ENCODE measurements at places on chromosomes 3 and 15.

DNA sequence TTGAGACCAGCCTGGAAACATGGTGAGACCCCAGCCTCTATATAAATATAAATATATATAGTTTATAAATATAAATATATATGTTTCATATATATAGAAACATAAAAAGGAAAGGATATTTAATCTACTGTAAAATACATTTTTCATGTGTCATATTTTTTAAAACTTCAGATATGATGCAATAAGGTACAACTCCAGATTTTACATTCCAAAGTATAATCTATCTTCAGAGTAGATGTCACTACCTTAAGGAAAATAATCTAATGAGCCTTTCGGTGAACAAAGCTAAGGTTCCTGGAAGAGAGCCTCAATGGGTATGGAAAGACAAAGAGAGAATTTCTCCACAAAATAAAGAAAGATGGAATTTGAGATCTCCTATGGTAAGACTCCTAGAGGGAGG lies 16.9 kb downstream of the EFHB start:
- no peak for DNase-seq

- no peak for DNase-seq
Observed at GRCh38 chr3:183370391-183370790, 58.0 kb downstream of the MCF2L2 start.

GRCh38 chr3:58833491-58833890 lies 166.9 kb upstream of the FAM3D start:
- no peak for DNase-seq

GRCh38 chr15:65254356-65254755 lies 32.3 kb downstream of the PARP16 start:
- no peak for DNase-seq

DNA sequence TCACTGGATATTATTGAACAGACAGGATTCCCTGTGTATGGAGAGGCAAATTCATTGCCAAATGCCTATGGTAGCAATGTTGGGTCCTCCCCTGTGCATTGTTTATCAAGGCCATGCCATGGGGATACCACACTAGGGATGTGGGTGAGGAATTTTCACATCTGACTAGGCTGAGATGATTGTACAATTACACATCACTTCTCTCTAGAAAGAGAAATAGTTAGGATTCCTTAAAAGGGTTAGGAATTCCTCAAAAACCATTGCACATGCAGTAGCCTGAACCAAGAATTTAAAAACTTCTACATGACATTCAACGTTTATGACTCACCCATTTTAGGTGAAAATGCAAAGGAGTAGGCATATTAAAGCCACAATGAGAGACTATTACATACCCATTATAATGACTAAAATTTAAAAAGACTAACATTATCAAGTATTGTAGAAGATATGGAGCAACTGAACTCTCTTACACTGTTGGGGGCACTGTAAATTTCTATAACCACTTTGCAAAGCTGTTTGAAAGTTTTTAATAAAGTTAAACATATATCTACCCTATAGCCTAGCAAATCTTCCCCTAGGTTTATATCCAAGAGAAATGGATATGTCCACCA lies 175.9 kb downstream of the THRB start:
- DNase-seq, result peak; percentile 83

- DNase-seq, result no peak
Observed at GRCh38 chr3:12991861-12992281, 81.4 kb downstream of the IQSEC1 start.

- DNase-seq, result no peak
Observed at GRCh38 chr3:96182756-96183155, 631.6 kb upstream of the EPHA6 start.

GRCh38 chr15:31296219-31296645 lies 30.4 kb upstream of the KLF13 start:
- no peak for DNase-seq

GRCh38 chr3:188584162-188584529 lies 430.2 kb downstream of the LPP start:
- DNase-seq, result no peak

GRCh38 chr3:149388001-149388440 lies 10.6 kb upstream of the TM4SF1 start:
- DNase-seq, result no peak

DNA sequence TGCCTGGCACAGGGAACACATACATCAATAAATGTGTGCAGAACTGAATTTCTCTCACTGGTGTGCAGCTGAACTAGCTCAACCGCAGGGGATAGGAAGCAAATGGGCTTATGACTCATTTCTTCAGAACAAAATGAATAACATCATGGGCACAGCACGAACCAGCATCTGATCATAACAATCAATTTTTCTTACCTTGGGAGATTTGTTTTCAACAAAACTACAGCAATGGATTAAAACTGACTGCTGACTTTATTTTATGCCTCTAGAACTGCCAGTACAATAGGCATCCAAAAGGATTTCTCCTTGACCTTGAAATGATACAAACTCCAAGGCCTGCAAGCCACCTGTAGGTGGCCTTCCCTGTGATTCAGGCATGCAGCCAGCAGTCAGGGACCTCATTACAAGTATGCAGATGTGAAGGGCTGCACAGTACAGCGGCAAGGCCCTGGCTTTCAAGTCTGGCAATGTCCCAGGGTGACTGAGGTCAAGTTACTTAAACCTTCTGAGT lies 26.1 kb downstream of the TAMM41 start:
- DNase-seq, result no peak

- no peak for DNase-seq
Observed at GRCh38 chr15:35281515-35281914, 196.4 kb upstream of the NANOGP8 start.

- DNase-seq, result no peak
Observed at GRCh38 chr3:10600726-10601125, 95.3 kb upstream of the ATP2B2 start.

DNA sequence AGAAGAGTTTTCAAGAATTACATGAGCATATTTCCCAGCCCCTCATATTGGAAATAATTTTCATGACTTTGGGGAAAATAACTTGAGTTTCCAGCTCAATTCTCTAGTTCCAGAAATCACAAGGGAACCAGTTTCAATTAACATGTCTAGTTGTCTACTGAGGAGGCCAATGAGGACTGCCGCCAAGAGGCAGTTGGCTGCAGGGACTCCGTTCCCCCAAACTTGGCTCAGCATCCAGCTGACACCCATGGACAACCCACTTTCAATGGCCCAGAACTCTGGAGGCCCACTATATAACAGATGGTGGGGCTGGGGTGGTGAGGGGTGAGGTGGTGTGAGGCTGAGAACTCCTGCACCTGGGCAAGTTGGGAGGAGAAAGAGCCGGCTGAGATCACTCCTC lies 86.5 kb upstream of the TNFAIP8L3 start:
- no peak for DNase-seq

DNA sequence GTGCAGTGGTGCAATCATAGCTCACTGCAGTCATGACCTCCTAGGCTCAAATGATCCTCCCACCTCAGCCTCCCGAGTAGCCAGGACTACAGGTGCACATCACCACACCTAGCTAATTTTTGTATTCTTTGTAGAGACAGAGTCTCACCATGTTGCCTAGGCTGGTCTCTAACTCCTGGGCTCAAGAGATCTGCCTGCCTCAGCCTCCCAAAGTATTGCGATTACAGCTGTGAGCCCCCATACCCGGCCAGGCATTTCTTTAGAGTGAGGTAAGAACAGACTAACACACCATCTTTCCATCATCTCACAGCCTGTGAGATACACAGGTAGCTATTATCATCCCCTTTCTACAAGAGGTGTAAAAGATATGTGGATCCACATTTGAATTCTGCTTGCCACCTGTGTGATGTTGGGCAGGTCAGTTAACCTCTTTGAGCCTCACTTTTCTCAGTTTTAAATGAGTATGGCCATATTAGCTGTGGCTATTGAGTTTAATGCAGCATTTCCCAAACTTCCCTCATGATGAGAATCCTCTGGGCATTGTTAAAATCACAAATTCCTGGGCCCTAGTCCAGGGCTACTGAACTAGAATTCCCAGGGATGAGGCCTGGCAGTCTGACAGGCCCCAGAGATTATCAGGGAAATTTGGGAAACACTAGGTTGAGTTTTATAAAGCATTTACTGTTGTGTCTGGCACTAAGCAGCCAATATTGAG lies 46.0 kb downstream of the ANP32A start:
- no peak for DNase-seq

- DNase-seq, result no peak
Observed at GRCh38 chr3:114527036-114527644, 233.3 kb downstream of the TIGIT start.

GRCh38 chr3:124274051-124274450 lies 282.1 kb upstream of the ROPN1 start:
- no peak for DNase-seq

DNA sequence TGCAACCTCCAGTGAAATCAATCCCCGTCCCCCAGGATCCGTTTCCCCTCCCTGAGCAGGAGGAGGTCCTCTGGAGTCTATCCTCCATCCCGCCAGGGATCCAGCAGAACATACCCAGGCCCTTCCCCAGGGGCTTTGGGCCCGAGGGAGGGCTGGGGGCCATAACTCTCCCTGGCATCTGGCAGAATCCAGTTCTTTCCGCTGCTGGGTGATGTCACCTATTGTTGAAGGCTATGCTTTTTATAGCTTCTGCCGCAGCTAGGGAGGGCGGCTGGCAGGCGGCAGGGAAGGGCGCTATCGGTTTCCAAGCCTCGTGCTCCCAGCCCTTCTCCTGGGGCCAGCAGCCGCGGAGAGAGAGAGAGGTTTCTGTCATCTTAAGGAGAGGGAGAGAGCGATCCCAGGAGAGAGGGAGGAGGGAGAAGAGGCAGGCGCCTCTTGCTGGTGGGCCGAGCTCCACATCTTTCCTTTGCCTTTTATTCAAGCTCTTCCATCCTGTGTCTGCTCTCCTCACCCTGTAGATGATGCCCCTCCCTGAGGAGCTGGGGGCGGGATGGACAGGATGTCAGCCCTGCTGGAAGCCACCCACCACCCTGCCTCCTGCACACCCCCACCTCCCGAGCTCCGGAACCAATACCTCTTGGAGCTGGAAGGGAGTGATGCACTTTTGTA lies 120.1 kb downstream of the ANP32A start:
- no peak for DNase-seq

DNA sequence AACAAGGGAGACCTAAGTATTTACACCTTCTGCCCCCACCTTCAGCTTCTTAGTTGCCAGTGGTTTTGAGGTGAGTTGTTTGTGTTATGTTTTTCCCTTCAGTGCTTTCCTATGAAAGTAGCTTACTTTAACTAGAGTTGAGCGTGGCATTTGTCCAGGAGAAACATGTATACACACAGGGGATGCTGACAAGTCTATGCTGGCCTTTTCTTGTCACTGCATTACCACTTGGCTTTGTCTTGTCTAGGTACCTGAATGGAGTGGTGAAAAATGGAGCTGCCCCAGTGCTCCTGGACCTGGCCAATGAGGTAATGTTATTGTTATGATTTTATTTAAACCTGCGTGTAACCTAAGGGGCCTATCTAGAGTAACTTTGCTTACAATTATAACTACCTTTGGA lies 74.4 kb downstream of the CDIN1 start:
- DNase-seq, result no peak

DNA sequence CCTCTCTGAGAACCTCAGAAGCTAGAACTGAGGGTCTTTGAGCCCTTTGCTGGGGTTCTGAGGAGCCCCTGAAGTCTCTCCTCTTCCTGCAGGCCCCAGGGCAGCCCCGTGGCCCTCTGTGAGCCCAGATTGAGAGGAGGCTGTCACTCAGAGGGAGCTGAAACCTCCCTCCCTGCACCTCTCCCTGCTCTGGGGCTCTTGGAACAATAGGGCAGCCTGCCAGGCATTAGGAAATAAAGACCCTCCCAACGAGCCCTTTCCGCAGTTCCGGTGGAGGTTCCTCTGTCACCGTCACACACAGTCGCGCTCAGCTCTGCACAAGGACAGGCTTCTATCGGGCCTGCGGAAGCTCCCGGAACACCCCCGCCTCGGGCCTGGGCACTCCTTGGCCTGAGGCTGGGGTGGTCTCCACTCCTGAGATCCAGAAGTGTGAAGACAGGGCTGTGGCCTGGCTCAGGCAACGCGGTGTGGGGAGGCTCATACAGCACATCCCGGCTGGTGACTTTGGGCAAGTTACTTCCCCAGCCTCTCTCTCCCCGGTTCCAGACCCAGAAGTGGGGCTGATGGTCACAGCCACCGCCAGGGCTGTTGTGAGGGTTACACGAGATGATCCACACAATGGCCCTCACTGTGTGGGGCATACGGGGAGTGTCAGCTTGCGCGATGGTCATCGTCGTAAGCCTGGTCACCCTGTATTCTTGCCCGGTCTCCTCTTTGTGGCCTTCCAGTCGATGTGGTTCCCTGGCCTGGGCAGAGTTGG lies 17.7 kb downstream of the MELTF start:
- no peak for DNase-seq

DNA sequence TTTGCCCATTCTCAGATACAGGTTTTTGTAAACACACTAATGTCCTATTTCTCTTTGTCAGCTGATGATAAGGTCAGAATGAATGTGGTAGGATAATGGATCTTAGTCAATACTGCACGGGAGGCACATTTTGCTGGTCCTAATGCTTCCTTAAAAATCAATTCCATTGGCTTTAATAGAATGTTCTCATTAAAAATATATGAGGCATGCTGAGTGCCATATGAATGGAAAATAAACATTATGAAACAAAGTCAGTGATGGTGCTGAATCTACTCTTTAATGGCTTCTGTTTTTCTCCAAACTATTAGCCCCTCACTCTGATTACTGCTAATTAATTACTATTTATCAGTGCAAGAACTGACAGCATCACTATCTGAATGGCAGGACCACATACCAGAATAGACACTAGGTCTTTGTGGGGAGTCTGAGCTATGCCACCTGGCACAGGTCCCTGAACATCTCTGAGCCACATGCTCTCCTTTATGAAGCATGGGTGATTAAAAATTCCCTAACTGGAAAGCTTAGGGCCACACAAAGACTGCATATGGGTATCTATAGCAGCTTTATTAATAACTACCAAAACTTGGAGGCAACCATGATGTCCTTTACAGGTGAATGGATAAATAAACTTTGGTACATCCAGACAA lies 278.9 kb downstream of the MEX3B start:
- no peak for DNase-seq

GRCh38 chr3:50266017-50266416 lies 2.9 kb upstream of the SEMA3B start:
- no peak for DNase-seq

GRCh38 chr15:58734859-58735258 lies 14.6 kb downstream of the ADAM10 start:
- no peak for DNase-seq

- no peak for DNase-seq
Observed at GRCh38 chr3:87120881-87121280, 106.2 kb upstream of the CHMP2B start.

GRCh38 chr3:78844307-78844706 lies 923.5 kb downstream of the ROBO1 start:
- DNase-seq, result no peak

GRCh38 chr3:143830063-143830462 lies 18.2 kb downstream of the SLC9A9 start:
- no peak for DNase-seq

- DNase-seq, result no peak
Observed at GRCh38 chr15:83688201-83688600, 34.3 kb downstream of the ADAMTSL3 start.
